G401 (cell line): ENCODE measurements at places on chromosomes 1 and 21.

DNA sequence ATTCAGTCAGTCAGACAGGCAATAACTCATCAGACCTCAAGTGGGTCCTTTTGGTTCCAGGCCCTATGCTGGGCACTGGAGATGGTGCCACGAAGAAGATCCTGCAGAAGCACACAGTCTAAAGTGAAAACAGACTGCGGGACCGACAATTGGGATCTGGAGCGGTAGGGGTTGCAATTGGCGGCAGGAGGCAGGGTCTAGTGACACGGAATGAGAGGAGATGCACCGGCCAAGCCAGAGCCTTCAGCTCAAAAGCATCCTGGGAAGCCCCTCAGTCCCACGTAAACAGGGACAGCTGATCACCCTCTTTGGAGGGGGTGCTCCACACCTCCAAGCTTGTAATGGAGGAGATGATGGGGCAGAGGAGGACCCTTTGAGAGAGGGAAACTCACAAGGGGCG is 56.2 kb downstream of the KLHDC7A start:
- DNase-seq: no peak

- DNase-seq: peak; percentile 80
Observed at GRCh38 chr1:2166254-2166653, 28.3 kb downstream of the FAAP20 start.

GRCh38 chr1:211595419-211595818 is 16.5 kb upstream of the SLC30A1 start:
- no peak for DNase-seq

DNA sequence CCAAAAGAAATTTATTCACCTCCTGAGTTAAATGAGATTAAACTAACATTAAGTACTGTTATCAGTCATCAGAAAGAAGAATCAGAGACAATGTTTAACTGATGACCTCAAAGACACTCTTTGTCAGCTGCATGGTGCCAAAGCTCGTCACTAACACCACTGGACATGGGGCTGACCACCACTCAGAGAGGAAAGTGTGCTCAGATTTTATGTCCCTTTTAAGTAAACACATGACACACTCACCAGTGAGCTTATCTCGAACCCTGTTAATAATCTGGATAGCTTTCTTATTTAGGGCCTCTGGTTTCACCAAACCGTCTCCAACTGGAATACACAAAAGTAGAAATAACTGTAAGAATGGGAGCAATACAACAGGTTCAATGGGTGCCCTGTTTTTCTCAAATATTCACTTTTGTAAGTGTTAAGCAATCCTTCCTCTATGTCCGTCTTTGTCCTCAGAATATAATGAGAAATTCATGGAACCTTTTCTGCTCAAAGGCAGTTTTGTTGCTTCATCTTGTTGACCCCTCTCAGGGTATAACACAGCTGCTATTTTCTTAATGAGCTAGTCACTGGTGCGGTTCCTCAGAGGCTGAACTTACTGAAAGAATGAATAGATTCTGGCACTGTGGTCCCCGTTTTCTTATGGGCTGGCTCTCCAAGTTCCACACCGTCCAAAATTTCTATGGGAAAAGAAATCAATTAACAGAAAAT is 9.5 kb upstream of the EXOSC10 start:
- no peak for DNase-seq

GRCh38 chr1:109040989-109041620 is 797 bp downstream of the WDR47 start:
- DNase-seq: peak; percentile 9

GRCh38 chr1:52444463-52444862 is 40.1 kb downstream of the PRPF38A start:
- DNase-seq: no peak

GRCh38 chr1:100658716-100659026 is 60.9 kb upstream of the VCAM1 start:
- DNase-seq: no peak

GRCh38 chr1:182485861-182486260 is 35.9 kb downstream of the RGSL1 start:
- DNase-seq: no peak

GRCh38 chr1:193372553-193372952 is 186.1 kb upstream of the B3GALT2 start:
- DNase-seq: no peak

- no peak for DNase-seq
Observed at GRCh38 chr1:77095236-77095635, 124.0 kb downstream of the PIGK start.

DNA sequence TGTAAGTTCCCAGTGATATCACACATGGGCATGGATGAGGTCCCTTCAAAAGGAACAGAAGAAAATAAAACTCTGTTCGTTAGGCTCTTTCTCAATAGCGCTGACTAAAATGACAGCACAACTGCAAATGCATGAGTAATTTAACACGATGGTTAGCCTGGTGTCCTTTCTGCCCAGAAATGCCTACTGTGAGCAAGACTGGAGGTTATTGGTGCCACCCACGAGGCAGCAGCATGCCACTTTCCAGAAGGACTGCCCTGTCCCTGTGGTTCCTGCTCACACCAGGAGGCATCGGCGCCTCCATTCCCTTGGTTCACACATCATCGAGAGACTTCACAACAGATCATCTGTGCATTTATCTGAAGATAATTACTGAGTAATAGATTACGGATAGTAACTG is 26.2 kb downstream of the VPS26C start:
- DNase-seq: no peak
